ENCODE measurements at places on chromosomes 4 and X. TPM values are rescaled to one million over a fixed set of nuclear protein-coding genes. Genes with fewer than 3 reads are reported as not detected.

DNA sequence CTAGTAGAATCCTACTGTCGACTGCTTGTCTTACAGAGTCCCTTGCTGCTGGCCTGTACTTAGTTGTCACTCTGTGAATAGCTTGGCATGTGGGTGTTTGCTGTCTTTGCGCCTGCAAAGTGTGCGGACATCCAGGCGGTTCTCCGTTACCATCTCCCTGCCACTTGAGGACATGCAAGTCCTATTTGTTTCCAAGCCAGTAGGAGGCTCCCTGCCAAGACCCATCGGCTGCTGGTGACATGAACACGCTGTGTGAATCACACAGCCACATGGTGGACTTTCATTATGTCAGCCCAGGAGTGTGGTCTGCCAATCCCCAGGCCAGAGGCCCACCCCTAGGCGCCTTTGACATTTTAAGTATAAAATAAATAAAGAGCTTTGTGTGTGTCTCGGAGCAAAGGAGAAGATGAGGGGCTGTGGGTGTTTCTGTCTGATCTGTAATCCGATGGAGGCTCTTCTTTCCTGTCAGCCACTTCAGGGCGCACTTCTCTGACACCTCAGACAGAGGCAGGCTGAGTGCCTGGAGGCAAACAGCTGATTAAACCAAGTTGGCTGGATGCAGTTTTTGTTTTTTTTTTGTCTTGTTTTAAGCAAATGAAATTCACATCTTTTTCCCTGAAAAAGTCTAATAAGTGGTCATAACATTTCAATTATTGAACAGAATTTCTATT, 51.5 kb downstream of the ALPK1 start:
- peak; percentile 48 for DNase-seq

- DNase-seq = no peak
These were observed 69.8 kb downstream of the SHROOM3 start for GRCh38 chr4:76504613-76505465.

DNA sequence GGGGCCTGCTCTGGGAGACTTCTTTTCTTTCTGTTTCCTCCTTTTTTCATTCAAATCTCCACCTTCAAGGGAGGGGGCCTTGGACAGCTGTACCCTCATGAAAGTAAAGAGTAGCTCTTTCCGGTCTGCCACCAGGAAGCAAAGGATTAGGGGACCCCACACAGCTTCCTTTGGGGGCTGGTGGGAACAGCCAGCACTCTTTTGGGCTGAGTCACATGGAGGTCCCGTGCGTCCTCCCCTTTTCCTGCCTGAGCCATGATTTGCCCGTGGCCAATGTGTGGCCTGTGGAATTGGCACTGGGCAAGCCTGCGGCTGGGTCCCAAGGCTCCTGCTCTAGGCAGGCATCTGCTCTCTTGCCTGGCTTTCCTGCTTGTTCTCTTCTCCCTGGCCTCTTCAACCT, 65.5 kb downstream of the FHDC1 start:
- DNase-seq = no peak

DNA sequence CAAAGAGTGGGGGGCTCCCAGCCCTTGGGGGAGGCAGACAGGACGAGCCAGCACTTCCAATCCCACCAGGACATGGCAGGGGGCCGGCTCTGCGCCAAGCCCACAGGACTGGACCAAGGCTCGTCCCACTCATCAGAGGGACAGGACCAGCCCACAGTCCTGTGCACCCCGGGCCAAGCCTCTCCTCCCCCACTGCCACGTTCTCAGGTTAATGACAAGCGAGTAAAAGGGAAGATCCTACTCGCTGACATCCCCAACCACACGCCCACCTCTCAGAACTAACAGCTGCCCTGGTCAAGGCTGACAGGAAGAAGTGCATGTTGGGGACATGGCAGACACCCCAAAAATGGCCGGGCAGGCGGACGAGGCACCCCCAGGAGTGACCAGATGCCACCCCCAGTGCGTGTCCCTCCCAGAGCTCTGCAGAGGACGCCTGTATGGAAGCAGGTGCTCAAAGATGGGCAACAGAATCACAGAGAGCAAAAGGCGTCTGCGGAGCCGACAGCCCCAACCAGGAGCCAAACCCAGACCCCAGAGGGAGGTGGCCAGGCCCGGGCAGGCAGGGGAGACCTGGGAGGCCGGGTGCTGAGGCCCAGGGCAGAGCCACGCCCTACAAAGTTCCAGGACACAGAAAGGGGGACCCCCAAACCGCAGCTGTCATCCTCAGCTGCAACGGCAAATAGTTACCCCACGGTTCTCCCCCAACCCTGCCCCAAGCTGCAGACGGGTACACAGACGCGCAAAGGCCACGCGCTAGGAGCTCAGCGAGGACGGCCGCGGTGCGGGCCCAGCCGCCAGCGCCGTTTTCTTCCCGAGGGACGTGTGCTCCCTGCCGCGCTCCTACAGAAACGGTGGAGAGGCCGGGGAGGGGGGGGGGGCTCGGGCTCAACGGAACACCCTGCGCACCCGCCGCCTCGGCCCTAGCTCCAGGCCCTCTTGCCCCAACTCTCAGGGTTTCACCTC, 1.7 kb downstream of the CTBP1 start:
- DNase-seq = no peak

DNA sequence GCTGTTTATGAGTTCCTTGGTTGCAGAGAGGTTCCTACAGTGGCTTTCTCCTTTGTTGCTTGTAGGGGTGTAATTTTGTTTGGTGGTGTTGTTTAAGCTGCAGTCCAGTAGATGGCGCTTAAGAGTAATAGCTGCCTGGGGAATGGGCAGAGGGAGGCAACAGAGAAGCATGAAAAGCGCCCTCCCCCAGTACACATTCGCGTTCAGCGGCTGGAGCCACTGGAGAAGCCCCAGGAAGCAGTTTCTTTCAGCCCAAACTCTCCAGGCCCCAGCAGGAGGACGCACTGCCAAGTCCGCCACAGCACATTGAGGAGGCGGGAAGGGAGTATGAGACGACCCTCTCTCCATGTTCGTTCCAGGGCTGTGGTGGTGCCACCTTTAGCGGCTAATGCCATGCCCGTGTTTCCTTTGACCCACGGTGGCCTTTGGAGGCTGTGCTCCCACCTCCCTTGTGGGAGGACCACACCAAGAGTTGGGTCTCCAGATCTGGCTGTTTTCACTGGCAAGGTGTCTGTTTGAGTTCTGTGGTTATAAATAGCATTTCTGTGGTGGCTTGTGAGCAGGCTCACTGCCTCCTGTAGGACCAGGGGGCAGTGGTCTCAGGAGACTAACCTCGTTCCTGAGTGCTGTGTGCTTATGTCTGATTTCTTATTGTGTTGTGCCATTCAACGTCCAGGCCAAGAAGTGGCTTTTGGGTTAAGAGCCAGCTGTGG, 252.3 kb downstream of the ARHGAP10 start:
- peak; percentile 6 for DNase-seq

DNA sequence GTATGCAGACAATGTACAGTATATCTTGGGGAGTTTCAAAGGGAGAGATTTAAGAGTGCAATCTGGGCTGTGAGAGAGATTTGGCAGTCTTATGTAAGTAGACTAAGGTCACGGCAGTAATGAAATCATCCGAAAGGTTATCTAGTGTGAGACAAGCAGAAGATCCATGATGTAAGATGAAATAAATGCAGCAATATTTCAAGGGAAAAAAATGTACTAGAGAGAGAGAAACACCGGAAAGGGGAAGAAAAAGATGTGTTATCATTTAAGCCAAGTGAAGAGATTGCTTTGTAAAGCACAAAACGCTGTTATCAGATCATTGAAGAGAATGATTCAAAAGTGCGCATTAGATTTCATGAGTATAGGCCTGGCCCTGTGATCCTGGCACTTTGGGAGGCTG, 88.4 kb upstream of the GUCY1A1 start:
- DNase-seq = no peak

GRCh38 chr4:11436084-11436483, 7.4 kb upstream of the HS3ST1 start:
- DNase-seq = no peak

GRCh38 chr4:147042046-147042445, 96.4 kb upstream of the TTC29 start:
- DNase-seq = no peak

DNA sequence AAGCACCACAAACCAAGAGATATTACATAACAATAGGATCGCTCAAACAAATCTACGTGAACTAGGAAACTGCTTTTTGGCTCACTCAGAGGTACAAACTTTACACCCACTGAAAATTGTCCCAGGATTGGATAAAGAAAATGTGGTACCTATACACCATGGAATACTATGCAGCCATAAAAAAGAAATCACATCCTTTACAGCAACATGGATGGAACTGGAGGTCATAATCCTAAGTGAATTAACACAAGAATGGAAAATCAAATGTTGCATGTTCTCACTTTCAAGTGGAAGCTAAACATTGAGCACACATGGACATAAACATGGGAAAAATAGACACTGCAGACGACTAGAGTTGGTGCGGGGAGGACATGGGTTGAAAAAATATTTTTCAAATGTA, 207.8 kb downstream of the CBR4 start:
- DNase-seq = no peak

- DNase-seq = peak; percentile 7
These were observed 186.8 kb downstream of the TMA16 start for GRCh38 chr4:163681208-163681821.

Gene TRIML2
- total RNA-seq = not detected
